ENCODE measurements at places on chromosomes 5 and 9.

GRCh38 chr5:1014346-1014745 lies 5.7 kb downstream of the NKD2 start:
- no peaks in the 10 kb centered on the region for H3K36me3 ChIP-seq
- H3K4me3 ChIP-seq: no peak overlapping the region
- peaks cover 48% of the 10 kb centered on the region for H3K27me3 ChIP-seq
- no peaks in the 10 kb centered on the region for H3K4me1 ChIP-seq
- no peak overlapping the region for H3K27ac ChIP-seq

DNA sequence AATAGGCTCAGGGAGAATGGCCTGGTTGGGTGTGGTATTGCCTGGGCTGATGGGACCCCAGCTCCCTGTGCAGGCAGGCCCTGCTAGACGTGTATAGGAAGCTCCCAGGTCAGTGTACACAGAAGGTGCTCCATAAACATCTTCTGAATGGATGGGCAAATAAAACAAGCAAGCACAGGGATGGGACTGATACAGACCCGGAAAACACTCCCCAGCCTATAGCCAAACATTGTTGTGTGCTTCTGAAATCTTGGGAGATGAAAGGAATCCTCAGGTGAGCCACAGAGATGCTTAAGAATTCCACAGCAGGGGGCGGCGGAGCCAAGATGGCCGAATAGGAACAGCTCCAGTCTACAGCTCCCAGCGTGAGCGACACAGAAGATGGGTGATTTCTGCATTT lies 151.8 kb downstream of the ENTREP1 start:
- no peak overlapping the region for H3K27ac ChIP-seq
- DNase-seq: no peak
- H3K4me3 ChIP-seq: no peak overlapping the region
- H3K4me1 ChIP-seq: no peaks in the 10 kb centered on the region
- no peaks in the 10 kb centered on the region for H3K36me3 ChIP-seq

DNA sequence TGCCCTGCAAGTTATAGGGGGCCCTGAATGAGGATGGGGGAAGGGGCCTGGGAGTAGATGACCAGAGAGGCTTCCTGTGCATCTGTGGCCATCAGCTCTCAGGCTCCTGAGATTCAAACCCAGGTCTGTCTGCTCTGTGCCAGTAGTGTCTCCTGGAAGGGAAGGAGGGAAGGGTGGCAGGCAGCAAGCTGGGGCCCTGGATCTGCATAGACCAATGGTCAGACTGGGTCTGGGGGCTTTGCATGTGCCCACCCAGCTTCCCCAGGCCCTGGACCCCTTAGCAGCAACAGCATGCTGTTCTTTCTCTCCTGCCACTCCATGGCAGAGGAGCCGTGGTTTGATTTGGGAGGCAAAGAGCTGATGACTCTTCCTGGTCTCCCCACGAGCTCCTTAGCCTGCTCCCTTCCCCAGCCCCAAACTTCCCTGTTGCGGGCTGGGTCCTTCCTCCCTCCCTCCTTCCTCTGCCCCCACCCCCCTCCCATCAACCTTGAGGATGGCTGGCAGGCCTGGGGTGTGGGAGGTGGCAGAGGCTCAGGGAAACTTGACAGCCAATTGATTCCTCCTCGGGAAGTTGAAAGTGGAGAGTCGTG lies 31.6 kb downstream of the DAB2IP start:
- no peaks in the 10 kb centered on the region for H3K27me3 ChIP-seq
- DNase-seq: no peak
- H3K27ac ChIP-seq: no peak overlapping the region
- H3K4me1 ChIP-seq: peaks cover 8% of the 10 kb centered on the region

DNA sequence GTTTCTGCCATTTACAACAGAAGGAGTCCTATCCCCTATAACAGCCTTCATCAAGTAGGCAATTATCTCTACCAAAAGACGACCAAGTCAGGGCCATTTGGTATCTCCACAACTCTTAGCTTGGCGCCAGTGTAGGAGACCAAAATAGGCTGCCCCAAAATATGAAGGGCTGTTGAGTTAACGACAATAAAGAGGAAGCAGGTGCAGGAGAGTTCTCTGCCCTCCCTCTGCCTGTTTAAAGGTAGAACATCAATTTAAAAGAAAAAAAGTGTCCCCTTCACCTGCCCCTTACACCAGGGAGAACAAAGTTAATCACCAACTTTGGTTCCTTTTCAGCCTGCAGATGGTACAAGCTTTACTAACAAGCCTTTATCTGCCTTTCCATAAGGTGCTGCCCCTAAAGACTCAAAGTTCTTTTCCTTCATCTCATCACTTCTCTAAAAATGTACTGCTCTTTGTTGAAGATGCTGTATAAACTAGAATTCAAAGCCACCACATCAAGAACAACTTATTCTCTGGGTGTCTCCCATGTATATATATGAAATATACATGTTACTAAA lies 33.3 kb downstream of the PPP1R2B start:
- H3K36me3 ChIP-seq: no peaks in the 10 kb centered on the region
- no peak overlapping the region for H3K27ac ChIP-seq
- H3K4me3 ChIP-seq: no peak overlapping the region
- H3K27me3 ChIP-seq: no peaks in the 10 kb centered on the region

GRCh38 chr5:133469252-133469651 lies 143.1 kb downstream of the FSTL4 start:
- no peak for DNase-seq
- no peaks in the 10 kb centered on the region for H3K4me1 ChIP-seq
- no peaks in the 10 kb centered on the region for H3K36me3 ChIP-seq

- H3K4me3 ChIP-seq: no peak overlapping the region
- no peaks in the 10 kb centered on the region for H3K27me3 ChIP-seq
- H3K4me1 ChIP-seq: no peaks in the 10 kb centered on the region
Measured at GRCh38 chr5:147532156-147532555, 22.3 kb upstream of the DPYSL3 start.

Measured in psoas muscle (tissue), 8 donors.